SIG-M5 (cell line): ENCODE measurements at places on chromosomes 2 and 18.

- no peak for DNase-seq
Measured at GRCh38 chr18:59011786-59012185, 127.9 kb upstream of the SEC11C start.

DNA sequence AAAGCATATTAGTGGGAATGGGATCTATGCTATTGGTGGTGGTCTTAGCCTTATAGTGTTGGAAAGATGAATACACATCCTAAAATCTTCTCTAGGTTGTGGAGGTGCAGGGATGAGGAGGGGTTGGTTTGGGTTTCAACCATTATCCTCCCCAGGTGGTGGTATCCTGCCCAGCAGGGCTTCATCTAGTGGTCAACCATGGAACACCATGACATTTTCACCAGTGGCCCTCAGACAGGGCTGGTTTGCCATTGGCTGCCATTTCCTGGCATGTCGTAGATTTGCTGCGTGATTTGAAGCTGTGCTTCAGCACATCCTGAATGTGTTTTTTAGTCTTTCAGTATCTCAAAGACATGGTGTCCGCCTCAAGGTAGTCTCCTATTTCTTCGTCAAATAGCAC, 391.2 kb upstream of the HNRNPA3 start:
- no peak for DNase-seq

DNA sequence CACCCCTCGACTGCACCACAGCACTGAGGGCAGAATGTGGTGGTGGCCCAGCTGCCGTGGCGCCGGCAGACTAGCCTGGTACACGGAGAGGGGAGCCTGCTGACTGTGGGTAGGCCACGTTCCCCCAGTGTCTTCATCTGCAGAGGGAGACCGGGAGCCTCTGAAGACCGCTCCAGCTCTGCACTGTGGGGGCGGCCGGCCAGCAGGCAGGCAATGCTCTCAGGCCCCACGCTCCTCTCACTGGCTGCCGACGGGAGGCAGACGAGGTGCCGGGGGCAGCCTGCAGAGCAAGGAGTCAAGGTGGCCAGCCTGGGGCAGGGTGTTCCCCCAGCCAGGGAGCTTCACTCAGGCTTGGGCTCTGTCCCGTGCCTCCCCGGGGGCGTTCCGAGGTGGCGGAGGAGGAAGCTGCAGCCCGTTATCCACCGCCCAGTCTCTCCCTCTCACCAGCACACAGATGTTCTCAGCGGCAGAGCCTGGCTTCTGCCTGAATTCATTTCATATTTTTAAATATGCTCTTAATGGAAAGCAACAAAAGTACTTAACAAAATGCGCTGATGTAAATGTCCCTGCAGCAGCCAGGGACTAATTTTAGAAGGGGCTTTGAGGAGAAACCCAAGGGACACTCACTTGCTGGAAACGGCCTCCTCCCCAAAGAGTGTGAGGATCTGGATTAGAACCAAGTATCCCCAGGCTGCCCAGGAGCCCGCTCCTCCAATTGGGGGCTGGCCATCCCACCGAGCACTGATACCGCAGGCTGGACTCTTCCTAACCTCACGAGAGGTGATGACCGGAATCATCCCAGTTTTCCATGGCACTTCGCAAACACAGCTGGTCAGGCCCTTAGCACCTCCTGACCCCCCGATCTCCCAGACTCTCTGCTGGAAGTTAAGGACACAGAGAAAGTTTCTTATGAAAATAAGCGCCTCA, 87.8 kb downstream of the HDAC4 start:
- DNase-seq, result no peak

DNA sequence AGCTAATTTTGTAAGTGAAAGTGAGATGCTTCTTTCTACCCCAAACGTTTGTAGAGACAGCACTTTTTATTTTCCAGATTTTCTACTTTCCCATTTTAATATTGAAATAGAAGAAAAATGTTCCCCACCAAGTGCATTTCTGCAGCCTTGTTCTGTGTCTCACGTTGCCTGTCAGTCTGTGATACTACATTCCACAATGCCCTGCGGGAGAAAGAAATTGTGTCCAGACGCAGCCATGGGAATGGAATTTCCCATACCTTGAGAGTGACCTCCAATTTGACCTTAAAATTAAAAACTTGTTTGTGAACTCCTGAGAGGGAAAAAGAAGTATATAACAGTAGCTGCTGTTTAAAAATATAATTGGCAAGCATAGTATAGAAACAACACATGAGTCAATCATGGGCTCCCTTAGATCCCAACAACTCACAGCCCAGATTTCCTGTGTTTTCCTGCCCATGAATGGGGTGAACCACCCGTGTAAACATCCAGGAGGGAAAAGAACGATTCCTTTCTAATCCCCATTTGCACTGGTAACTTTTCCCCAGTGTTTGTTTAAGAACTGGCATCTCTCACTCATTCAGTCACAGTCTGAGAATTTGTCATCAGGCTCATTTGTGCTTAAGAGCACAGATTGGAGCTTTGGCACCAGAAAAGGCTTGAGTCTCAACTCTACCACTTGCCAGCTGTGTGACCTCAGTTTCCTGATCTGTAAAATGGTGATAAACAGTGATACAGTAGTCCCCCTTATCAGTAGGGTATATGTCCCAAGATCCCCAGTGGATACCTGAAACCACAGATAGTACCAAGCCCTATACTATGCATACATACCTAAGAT, 166.1 kb upstream of the ZNF521 start:
- DNase-seq, result no peak

- DNase-seq, result no peak
Measured at GRCh38 chr2:236663287-236664101, 93.9 kb downstream of the ACKR3 start.

GRCh38 chr2:150812066-150812465, 324.6 kb upstream of the RND3 start:
- DNase-seq, result no peak

DNA sequence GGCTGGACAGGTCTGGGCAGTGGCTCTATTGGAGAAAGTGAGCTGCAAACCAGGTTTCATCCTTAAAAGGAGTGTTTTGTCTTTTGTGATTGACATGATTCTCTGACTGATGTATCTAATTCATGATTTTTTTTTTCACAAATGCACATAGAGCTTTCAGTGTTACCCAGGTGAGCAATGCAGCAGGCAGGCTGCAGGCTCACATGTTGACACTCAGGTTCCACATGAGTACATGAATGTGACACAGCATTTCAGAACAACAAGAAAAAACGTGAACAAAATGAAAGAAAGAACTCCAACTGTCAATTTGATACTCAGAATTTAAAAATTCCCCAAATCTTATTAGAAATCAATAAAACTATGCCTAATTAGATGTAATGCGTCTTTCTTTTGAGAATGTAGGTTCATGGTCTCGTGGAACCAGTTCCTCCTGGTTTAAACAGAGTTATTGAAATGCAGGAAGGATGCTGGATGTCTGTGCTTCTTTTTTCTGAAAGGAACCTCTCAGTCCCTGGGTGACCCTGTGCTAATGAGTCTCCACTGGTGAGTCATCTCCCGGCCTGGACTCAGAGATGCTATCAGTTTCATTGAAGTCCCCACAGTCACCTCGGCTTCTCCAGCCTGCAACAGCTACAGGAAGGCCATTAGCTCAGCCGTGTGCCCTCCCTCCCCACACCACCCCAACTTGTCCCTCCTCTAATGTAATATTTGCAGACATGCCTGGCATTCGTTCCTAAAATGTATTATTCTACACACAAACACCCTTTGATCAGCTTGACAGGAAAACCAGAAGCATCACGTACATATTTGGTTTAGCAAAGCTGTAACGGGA, 430.4 kb downstream of the LPIN1 start:
- DNase-seq, result no peak

GRCh38 chr2:46208766-46209165, 88.4 kb upstream of the EPAS1 start:
- no peak for DNase-seq

DNA sequence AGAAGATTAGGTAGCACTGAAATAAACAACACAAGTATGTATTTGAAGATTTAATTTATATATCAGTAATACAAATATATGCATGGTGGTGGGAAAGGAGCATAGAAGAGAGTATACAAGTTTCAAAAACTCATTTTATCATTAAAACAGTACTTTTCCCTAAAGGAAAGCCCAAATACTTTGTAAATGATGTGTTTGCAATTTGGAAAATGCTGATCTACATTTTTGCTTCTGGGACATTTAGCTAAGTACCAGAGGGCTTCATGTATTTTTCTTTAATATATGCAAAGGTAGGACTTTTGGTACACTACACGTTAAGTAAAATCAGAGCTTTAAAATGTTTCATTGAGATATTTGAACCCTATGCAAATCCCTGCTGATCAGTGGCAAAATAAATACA, 1624.2 kb downstream of the SUCLG1 start:
- no peak for DNase-seq

- no peak for DNase-seq
Measured at GRCh38 chr18:58032233-58032632, 11.8 kb upstream of the NEDD4L start.

- DNase-seq, result no peak
Measured at GRCh38 chr2:215780313-215780712, 233.0 kb downstream of the MREG start.

- peak; percentile 10 for DNase-seq
Measured at GRCh38 chr2:181846399-181847197, 44.9 kb upstream of the ITPRID2 start.

DNA sequence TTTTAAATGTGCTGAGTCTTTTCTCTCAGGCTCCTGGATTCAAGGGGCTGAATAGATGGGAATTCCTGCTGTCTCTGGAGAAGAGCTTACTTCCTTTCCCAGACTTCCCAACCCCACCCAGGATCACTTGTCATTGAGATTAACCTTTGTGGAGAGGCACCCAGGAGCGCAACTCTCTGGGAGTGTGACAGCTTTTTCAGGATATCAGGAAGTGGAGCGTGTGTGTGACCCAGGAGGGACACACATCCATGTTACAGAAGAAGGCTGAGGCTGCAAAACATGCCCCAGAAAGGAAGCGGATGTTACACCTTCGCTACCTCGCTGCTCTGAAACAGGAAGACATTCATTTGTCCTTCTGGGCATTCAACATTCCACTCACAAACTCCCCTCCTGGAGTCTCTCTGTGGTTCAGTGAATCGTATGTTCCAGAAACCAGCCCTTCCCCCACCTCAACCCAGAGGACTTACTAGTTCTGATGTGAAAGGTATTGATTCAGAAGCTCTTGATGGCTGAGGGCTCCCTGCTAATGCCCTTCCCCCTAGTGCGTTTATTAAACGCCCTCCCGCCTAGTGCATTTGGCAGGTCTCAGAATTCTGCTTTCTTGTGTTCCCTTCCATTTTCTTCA, 523.9 kb downstream of the TNS1 start:
- no peak for DNase-seq

- DNase-seq, result no peak
Measured at GRCh38 chr2:159735648-159736047, 23.3 kb downstream of the MARCHF7 start.
